ENCODE measurements at places on chromosomes 13 and 19.

- no peak for DNase-seq
Measured at GRCh38 chr13:46165485-46166223, 16.3 kb downstream of the LCP1 start.

- DNase-seq = no peak
Measured at GRCh38 chr19:8141726-8142512, 7.5 kb downstream of the FBN3 start.

GRCh38 chr13:49108196-49108595 is 111.9 kb upstream of the MLNR start:
- no peak for DNase-seq

DNA sequence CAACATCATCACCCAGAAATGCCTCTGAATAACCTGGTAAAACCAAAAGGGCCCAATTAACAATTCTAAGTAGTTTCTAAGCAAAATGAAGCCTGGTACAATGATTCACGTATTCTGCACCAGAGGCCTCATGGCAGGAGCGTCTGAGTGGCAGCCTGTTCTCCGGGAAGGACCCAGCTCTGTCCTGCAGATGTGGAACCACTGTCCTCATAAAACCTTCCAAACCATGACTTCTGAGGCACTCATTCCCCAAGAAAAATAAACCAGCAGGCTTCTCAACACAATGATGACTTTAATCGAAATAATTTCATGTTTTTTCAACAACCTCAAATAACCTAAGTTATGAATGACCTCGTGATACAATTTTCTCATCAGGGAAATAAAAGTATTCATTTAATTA is 89.9 kb downstream of the STK24 start:
- no peak for DNase-seq

DNA sequence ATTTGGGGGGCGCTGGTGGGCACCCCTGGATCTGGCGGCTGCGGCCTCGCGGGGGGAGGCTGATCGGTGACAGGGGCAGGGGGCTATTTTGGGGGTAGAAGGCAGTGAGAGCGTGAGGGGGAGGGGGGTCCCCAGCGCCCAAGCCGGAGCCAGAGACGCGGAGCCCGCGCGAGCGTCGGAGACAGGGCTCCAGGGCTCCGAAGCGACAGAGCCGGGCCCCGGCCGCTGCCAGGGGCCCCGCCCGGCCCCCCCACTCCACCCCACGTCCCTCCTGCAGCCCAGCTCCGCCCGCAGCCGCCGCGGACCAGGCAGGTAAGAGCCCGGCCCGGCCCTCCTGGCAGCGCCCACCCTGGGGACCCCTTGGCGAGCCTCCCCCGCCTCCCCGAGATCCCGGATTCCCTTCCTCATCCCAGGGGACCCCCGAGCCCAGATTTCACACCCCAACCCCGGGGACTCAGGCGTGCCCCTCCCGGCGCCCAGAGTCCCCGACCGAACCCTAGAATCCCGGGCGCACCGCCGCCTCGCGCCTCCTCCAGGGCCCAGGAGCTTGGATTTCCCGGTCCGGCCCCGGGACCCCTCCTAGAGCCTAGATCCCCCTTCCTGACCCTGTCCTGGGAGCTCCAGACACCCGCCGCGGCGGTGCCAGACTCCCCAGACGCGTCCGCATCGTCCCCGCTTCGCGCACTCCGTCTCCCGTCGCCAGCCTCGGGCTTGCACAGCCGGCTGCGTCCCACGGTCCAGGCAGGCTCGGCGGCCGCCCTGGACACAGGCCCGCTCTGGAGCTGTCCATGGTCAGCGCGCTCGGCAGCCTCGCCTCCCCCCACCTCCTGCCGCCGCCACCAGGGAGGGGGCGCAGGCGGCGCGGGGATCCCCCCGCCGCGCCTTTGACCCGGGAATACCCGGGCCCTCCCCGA is at the start of gene PPFIA3:
TSS of gene PPFIA3 (plus strand) at position 134 of the 914 bp plus-strand sequence. CDS start 8,330 bp downstream, outside the sequence.
- no peak for DNase-seq

- no peak for DNase-seq
Measured at GRCh38 chr19:52536448-52536800, 9.0 kb downstream of the ZNF808 start.

DNA sequence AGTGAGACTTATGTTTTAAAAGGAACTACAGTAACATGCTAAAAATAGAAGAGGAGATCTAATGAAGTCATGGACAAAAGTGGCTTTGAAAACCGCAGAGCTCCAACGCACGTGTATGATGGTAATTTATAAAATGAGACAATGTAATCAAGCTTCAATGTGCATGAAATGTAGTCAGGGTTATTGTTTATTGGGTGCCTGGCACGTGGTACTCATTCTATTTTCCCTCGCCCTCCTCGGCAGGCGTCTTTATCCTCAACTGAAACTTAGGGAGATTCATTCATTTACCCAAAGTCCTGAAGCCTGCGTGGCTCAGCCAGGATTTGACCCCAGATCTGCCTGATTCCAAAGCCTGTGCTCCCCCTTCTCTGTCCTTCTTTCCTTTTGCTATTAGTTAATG is 79.8 kb downstream of the CHST8 start:
- no peak for DNase-seq

DNA sequence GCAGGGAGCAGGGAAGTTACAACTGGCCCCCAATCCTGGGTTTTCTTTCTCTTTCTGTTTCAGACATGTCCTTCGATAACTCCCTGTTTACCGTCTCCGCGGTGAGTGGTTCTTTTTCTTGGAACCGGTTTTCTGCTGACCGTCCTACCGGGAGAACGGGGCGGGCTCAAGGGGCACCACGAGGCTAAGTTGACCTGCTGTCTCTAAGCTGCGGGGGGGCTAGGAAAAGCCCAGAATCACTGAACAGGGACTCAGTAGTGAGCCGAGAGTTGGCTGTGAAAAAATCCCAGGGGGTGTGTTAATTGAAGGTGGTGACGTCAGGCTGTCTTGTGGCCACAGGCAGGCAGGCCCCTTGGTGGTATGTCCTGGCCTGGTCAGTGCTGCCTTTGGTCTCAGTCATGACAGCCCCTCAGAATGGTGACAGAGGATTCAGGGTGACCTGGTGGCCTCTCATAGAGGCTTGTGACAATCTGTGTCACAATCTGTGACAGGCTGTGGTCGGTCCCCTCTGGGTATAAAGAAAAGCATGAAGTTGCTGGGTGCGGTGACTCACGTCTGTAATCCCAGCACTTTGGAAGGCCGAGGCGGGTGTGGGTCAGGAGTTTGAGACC is 8.1 kb upstream of the CARM1 start:
- no peak for DNase-seq

DNA sequence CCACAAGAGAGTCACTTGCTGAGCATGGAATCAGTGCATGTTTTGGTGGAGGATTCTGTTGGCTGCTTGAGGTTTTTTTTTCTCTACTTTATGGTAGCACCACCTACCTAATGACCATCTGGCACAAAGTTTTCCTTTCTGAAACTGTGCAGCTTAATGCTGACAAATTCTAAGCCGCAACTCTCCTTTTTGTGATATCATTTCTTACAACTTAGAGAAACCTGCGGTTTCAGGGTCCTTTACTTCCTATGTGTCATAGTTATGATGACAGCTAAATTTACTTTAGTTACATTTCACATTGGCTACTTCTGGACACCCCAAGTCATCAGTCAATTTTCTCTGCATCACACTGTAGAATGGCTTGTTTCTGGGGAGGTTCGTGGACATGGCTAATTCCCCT is 115.4 kb upstream of the TMTC4 start:
- DNase-seq = no peak

- no peak for DNase-seq
Measured at GRCh38 chr13:25375727-25376358, 4.1 kb downstream of the ATP8A2 start.

DNA sequence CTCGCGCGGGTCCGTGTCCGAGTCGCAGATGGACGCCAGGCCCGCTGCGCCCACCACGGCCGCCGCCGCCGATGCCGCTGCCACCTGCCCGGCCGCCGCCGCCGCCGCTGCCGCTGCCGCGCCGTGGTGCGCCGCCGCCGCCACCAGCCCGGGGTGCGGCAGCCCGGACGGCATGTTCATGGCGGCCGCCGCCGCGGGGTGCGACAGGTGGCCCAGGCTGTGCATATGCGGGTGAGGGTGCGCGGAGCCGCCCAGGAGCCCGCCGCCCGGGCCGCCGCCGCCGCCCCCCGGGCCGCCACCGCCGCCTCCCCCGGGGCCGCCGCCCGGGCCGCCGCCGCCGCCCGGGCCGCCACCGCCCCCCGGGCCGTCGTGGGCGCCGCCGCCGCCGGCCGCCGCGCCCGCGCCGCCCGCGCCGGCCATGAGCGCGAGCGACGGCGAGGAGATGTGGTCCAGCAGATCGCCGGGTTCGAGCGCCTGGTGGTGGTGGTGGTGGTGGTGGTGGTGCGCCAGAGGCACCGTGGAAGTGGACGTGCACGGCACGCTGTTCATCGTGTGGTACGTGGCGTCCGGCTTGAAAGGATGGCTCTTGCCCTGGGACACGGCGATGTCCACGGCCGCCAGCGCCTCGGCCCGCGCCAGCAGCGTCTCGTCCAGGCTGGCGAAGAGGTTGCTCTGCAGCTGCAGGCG is 1.3 kb downstream of the POU4F1 start:
- DNase-seq = no peak

DNA sequence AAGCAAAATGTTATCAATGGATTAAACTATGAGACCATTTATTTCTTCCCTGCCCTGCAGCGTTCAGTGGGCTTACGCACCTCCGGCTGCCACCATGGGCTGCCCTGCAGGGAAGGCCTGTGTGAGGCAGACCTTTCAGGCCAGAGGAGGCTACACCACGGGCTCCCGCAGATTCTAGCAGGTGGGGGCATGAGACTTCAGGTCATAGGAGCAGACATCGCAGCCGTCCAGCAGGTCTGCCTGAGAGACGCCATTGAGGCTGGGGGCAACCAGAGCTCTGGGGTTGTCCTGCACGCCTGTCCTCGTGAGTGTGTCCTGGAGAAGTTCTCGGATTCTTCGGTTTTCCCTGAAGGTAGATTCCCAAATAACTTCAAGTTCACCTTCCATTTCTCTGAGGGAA is 9.4 kb upstream of the SLC7A9 start:
- no peak for DNase-seq

DNA sequence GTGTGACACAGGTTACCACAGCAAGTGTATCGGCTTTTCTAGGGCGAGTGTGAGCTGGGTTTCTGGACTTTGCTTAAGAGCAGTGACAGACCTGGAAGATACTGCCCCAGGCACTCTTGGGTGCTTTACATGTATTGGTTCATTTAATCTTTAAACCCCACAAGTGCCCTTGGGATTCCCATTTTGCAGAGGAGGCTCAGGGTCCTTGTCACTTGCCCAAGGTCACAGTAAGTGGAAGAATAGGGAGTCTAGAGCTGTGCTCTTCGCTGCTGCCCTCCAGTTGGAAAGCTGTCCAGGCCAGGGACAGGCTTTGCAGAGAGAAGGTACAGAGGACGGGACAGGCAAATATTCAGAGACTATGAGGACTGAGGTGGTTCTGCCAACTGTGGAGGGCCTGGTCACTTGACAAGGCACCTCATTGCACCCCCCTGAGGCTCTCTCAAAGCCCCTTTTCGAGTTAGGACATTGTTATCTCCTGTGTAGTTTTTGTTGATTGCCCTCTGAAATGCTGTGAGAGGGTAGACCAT is 42.4 kb downstream of the BBC3 start:
- DNase-seq = no peak

DNA sequence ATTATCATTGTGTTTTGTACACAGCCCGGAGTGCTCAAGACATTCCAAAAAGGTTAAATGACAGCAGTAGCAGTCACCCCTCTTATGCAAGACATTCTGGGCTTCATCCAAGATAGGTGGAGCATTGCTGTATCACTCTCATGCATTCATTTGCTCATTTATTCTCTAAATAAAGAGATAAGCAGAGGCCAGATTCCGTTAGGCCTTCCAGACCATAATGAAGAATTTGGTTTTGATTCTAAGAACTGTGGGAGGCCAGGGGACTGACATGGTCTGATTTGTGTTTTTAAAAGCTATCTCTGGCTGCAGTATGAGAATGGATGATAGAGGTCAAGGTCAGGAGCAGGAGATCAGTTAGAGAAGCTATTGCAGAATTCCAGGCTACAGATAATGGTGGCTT is 145.8 kb downstream of the KCNRG start:
- DNase-seq = no peak

- no peak for DNase-seq
Measured at GRCh38 chr19:5485286-5485636, 30.0 kb downstream of the ZNRF4 start.

GRCh38 chr19:6570764-6571163 is 20.2 kb downstream of the CD70 start:
- DNase-seq = no peak

- DNase-seq = no peak
Measured at GRCh38 chr19:46776927-46777911, 11.2 kb downstream of the SLC1A5 start.

- no peak for DNase-seq
Measured at GRCh38 chr19:13210941-13211340, 60.7 kb downstream of the IER2 start.

DNA sequence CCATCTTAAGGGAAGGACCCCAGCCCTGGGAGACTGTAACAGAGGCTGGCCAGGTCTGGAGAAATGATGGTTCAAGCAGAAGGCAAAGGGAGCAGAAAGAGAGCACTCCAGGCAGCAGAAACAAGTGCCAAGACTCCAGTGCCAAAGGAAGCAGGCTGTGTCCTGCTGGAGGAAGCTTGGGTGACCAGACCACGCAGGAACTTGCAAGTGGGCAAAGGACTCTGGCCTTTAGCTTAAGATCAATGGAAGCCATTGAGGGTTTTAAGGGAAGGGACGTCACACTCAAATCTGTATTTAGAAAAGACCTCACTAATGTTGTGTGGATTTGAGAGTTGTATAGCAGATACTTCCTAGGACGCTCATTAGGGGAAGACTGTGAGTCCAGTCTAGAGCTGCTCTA is 95.5 kb downstream of the MIPEP start:
- DNase-seq = no peak

DNA sequence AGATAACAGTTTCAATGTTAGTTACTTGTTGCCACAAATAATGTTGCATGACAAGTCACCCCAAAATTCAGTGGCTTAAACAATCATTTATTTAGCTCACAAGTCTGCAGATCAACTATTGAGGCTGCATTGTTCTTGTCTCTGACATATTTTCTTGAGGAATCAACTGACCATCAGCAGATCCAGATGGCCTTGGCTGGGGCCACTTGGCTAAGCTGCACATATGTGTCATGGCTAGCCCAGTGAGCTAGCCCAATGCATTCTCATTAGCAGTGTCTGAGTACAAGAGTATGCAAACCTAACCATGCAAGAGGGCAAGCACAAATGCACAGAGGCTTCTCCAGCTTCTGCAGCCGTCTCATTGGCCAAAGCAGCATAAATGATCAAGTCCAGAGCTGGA is 180.4 kb downstream of the DNAJC15 start:
- DNase-seq = no peak

DNA sequence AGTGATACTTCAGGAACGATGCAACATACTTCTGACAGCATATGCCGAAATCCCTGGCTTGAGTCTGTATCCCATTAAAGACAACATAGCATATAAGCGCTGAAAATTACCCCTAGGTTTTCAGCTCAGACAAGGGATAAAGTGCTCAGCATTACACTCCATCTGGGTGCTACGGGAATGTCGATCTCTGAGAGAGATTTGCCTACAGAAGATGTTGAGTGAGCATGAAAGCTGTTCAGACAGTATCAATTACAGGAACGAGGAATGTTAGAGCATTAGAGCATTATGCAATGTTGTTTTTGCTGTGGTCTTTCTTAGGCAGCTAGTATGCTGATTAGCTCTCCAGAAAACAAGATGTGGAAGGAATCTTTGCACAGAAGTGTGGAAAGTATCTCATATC is 484.5 kb downstream of the LIG4 start:
- no peak for DNase-seq
